ENCODE measurements at places on chromosomes 2 and 18.

DNA sequence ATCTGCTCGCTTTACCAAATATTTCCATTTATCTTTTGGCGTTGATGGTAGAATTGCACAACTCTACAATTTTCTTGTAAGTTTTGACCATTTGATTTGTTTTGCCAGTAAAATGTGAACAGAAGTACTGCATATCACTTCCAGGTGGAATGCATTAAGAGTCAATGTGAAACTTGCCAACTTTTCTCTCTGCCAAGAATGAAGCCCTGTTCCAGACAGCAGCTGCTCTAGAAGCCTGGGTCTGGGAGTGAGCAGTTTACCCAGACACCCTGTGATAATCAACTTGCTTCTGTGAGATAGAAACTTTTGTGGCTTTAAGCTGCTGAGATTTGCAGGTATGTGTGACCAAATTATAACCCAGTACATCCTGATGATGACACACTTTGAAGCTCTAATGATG lies 115.9 kb upstream of the SYT4 start:
- DNase-seq: no peak

DNA sequence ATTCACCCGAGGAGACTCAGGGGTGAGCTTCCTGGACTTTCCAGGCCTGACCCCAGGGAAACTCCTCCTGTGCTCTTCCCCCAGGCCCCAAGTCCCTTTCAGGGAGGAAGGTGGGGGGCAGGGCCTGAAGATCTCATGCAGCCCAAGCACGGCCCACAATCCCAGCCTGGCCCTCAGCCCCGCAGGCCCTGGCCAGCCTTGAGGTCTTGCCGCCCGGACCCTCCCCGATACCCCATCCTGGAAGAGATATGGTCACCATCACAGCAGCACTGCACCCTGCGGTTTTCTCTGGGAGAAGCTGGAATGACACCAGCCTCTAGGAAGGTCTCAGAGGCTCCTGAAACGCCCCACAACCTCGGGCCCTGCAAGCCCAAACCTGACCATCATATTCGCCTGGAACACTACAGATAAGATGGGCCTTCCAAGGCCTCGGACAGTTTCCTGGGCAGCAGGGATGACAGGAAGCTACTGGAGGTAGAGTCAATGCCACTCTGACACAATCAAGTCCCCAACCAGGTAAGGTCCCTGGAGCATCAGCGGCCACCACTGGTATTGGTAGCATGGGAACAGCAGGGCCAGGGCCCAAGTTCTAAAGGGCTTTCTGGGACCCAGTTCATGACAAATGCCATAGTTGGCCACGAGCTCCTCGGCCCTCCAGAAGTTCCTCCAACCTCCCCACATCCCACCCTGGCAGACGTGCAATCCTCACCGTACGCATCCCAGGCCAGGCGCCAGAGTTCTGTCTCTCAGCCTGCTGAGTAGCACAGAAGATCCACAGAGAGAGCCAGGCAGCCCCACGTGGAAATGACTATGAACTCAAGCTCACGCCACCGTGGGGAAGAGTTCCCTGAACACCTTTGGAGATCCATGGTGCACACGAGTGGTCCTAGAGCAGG lies 8.6 kb downstream of the SDC1 start:
- no peak for DNase-seq

DNA sequence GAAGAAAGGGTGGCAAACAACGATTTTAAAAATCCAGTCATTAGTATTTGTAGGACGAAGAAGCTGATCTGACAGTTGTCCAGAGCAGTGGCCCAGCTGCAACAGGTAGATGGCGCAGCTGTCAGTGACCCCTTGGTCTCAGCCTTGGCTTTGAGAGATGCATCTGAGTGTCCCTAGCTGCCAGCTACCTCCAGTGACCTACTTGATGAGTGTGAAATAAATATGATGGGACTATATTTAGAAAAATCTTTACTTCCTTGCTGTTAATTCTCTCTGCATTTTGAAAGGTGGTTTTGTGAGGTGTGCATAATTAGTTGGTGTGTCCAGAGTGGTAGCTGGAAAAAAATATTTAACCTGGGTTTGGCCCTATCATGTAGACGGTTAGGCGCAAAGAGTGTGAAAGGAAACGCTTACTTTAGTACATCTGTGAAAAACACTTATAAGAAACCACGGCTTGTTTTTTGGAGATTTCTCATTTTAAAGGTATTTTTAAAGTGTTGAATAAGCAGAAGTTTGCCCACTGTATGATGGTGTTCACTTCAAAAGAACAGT lies 963 bp downstream of the INPP1 start:
- peak; percentile 60 for DNase-seq

DNA sequence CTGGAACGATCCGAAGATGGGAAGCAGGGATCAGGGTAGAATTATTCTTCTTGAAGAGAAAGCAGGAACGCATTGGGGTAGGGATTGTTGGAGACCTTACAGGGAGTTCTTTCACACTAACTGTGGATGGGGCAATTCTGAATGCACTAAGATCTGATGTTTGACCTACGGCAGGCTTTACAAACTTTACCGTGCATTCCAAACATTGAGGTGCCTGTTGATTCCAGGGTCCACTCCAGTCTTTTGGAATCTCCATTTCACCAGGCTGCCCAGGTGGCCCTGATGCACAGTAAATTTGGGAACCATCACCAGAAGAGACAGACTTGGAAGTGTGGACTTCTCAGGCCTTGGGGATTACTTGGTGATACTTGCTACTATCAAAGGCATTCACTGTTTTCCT lies 76.9 kb downstream of the RFTN2 start:
- no peak for DNase-seq

DNA sequence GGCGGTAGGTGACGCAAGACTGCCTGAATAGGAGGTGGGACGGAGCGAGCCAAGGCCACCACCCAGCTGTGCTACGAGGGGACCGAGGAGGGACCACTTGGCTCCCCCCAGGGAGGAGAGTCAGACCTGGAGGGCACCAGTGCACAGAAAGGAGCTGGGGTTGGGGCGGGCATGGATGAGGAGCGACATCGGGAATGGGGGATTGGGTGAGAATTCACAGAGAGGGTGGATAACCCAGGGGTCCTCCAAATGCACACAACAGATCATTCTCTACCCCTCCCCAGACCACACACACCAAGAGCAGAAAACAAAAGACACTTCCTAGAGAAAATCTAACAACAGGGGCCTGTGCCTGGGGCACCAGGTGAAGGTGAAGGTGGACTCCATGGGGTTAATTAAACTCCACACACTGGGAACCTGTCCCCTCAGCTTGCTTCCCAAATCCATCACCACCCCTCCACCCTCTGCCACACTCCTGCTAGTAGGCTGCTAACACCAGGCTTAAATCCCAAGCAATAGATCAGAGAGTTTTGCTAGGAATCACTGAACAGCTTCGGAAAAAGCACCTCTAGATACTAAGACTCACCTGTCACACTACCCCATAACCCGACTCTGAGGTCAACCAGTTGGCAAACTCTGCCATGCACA lies 274.6 kb downstream of the EIPR1 start:
- DNase-seq: no peak

- DNase-seq: no peak
Measured at GRCh38 chr2:227022608-227023007, 141.4 kb downstream of the COL4A4 start.

GRCh38 chr18:77733292-77733903 lies 483.8 kb downstream of the GALR1 start:
- no peak for DNase-seq

GRCh38 chr18:10495936-10496335 lies 29.9 kb upstream of the NAPG start:
- no peak for DNase-seq

DNA sequence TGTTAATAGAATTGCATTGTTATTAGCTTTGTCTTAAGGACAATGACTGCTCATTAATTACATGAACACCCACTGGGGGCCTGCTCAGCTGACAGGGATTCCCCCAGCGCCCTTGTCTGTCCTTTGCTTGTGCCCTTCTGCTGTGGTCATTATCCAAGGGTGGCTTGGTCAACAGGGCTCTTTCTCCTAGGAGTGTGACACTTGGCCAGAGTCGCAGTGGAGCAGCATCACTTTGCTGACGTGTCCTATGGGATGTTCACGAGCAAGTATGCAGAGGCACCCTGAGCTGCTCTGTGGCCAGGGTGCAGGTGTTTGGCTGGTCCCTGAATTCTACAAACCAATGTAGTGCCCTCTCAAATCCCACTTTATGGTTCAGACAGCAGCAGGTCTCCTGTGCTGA lies 46.0 kb downstream of the PTGR3 start:
- DNase-seq: no peak

DNA sequence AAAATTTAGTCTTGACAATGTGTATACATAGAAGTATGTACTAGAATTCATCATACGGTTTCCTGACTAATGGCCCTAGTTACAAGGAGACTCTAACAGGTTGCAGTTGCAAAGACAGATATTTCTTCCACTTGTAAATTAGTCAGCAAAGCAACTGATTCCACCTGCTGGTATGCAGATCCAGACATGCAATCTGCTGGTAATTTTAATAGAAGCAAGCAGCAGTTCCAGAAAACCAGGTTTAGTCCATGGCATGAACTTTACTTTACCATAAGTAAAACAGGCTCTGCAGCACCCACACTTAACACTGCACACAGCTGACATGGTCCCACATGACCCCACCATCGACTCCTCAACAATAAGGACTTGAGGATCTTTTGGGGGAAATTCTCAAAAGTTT lies 110.9 kb upstream of the SP3 start:
- DNase-seq: peak; percentile 68

DNA sequence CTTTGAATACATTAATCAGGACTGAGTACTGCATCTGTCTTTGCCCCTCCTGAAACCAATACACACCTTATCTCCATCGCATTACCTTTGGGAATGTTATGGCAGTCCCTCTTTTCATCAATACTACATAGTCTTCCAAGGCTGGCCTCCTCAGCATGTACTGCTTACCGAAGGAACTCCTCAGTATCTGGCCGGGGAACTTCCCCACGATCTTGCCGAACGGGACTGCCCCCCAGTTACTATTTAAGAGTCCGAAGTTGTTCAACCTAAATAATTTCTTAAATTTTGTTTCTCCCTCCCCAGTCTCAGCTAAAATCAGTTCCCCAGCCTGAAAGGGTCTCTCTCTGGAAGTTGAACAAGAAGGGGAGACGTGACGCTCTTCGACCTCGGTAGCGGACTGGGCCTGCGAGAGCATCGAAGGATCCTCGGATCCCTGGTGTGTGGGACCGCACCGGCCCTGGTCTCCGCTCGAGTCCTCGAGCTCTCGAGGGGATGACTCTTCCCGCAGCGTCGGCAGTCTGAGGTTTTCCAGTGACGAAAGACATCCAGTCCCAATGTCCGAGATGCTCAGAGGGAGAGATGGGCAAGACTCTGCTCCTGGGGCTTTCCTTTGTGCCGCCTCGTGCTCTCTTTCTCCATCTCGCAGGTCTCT lies 489 bp downstream of the TRMT61B start:
- DNase-seq: no peak

DNA sequence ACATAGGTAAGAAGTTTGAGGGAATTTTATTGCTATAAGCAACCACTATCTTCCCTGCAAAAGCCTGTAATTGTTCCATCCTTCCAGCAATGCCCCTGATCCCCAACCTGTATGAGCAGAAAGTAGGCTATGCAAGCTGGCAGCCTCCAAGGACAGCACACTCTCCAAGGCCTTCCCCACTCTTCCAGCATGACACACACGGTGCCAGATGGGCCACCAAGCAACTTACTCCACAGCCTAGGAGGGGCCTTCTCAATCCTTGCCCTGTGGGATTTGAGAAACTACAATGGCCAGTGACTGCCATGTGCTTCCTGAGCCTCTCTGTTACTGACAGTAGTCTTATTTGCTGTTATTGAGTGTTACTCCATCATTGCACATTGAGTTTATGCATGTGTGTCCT lies 137.5 kb downstream of the ACTR3 start:
- no peak for DNase-seq

- DNase-seq: no peak
Measured at GRCh38 chr2:127155947-127156346, 49.0 kb upstream of the BIN1 start.

DNA sequence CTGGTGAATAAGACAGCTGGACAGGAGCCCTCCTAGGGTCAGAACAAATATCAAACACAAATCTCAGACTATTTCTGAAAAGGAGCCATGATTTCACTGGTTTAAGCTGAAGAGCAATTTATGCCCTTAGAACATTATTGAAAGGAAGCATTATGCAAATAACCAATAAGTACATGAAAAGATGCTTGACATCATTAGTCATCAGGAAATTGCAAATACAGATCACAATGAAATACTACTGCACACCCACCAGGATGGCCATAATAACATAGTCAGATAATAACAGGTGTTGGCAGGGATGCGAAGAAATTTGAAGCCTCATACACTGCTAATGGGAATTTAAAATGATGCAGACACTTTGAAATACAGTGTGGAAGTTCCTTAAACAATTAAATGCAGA lies 176.4 kb upstream of the RAB6C start:
- DNase-seq: peak; percentile 2

- peak; percentile 72 for DNase-seq
Measured at GRCh38 chr2:181774685-181775084, 94.4 kb upstream of the NEUROD1 start.

DNA sequence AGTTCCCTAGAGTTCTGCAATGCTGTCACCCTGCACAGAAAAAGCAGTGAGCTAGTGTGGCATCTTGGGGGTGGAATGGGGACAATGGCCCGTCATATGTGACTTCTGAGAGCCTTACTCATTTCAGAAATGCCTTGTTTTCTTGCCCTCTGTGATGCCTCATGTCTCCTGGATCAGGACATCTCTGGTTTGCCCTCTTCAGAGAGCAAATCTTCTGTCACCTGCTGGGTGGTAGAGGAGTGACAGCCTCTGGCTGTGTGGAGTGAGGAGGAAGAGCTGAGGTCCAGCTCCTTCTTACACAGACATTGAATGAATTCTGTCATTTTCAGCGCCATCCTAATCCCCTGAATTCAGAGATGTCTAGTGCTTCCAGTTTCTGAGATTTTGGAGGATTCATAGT lies 55.6 kb upstream of the PHLPP1 start:
- no peak for DNase-seq

- no peak for DNase-seq
Measured at GRCh38 chr2:238739668-238740067, 108.2 kb upstream of the TWIST2 start.

DNA sequence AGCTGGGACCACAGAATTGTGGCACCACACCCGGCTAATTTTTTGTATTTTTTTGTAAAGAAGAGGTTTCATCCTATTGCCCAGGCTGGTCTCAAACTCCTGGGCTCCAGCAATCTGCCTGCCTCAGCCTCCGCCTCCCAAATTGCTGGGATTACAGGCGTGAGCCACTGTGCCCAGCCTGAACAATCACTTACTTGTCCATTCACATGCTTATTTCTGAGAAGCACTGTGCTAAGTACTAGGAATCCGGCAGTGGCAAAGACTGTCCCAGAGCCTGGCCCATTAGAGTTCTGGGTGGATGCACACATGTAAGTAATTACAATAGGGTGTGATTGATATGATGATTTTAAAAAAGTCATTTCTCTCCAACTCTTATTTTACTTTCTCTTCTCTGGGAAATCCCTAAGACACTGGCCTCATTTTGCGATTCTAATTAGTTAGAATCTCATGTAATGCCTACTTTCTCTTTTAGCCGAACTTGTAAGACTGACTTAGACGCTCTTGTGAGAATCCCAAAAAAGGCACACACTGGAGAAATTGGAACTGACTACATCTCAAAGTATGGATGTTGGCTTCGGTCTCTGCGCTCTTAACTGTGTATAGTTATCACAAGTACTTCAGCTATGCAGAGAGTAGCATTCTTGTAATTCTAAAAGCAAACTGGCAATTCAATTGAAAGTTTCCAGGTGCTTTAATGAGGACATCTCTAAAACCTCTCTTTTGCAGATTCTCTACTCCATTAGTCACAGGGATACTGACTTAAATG lies 567.7 kb downstream of the DCC start:
- DNase-seq: no peak

- no peak for DNase-seq
Measured at GRCh38 chr2:6164986-6165747, 473.0 kb downstream of the SOX11 start.
